Activated CD4-positive, alpha-beta T cell treated with anti-CD3 and anti-CD28 coated beads for 36 hours (primary cell): ENCODE measurements at places on chromosomes 13 and 19. TPM values are rescaled to one million over a fixed set of nuclear protein-coding genes. Genes with fewer than 3 reads are reported as not detected.

Gene SERTM1
- not detected for total RNA-seq

DNA sequence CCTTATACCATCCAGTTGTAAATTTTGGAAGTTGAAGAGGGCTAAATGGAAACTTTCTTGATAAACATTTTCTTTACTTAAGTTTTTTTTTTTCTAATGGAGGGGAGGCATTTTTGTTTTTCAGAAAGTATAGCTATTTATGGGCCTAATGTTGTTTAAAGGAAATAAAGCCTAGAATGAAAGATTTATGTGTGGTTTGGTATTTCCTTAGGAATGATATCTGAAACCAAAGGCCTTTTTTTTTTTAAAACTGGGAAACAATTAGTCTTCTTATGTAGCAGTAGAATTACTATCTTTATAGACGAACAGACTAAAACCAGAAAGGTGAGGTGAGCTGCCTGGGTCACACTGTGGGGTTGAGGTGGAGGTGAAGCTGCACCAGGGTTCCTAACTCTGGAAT lies 80.1 kb downstream of the ESD start:
- H3K27me3 ChIP-seq = no peaks in the 10 kb centered on the region
- H3K4me1 ChIP-seq = no peaks in the 10 kb centered on the region
- H3K4me3 ChIP-seq = no peak overlapping the region
- no peak for DNase-seq
- peaks cover 12% of the 10 kb centered on the region for H3K36me3 ChIP-seq

DNA sequence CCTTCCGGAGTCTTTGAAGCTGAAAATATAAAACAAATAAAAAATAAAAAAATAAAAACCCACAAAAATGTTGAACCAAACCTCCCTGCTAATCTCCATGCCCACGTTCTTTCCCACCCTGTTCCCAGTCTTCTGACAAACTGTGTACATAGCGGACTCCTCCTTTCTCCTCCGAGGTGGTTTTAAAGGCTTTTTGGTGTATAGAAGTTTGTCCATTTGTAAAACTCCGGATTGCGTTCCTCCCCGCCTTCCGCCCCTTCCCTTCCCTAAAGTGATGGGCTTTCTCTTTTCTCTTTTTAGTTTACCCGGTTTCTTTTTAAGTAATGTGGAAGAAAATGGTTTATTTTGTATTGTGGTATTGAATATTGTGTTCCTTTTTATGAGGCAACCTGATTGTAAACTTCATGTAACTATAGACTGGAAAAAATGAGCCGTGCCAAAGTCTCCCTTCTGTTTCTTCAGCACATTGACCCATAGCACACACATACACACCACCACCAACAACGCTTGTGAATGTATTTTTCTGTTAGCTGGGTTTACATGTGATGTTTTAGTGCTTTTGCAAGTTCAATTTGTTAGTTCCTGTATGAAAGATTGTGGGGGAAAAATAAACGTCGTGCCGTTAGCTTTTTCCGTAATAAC lies 4.4 kb downstream of the ZIC2 start:
- no peak overlapping the region for H3K27ac ChIP-seq
- H3K4me1 ChIP-seq = peaks cover 35% of the 10 kb centered on the region

- no peak overlapping the region for H3K27ac ChIP-seq
- peaks cover 33% of the 10 kb centered on the region for H3K27me3 ChIP-seq
- H3K4me3 ChIP-seq = no peak overlapping the region
- H3K36me3 ChIP-seq = no peaks in the 10 kb centered on the region
These were observed 1.5 kb upstream of the EHD2 start for GRCh38 chr19:47711652-47712242.

GRCh38 chr13:110965038-110965754 lies 50.3 kb upstream of the ANKRD10 start:
- H3K27ac ChIP-seq = peak overlapping the region; percentile 78
- H3K27me3 ChIP-seq = peaks cover 8% of the 10 kb centered on the region
- H3K4me1 ChIP-seq = peaks cover 18% of the 10 kb centered on the region
- H3K36me3 ChIP-seq = peaks cover 21% of the 10 kb centered on the region
